Activated CD4-positive, CD25-positive, alpha-beta regulatory T cell (primary cell): ENCODE measurements at places on chromosomes 5 and 9.

DNA sequence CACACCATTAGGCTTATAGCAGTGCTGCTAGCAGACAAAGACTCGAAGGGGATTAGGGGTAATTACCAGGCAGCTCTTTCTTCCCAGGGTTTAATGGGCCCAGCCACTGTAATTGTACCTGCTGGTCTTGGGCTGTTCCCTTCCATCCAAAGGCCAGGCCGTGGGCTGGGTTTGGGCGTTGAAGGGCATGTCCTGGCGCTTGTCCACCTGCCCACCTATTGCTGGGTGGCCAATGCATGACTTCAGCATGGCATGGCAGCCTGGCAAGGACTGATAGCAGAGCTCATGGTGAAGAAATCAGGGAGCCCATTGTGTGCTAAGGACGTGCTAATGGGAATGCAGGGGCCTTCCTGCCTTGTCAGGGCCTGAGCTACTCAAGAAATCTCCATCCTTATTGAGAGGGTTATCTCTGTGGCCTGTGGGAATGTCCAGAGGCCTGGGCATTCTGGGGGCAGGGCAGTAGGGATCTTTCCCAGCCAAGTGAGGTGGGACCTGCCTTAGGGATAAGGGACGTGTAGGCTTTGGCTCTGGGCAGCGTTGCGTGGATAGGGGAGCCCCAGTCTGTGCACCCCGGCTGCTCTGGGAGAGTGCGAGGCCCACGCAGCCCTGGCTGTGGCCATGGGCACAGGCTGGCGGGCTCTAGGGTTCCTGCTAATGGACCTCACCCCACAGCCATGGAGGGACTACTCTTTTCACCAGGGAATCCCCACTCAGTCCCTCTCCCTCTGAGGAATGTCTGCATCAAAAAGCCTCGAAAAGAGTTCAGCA, 116.1 kb upstream of the PITX1 start:
- no peak for DNase-seq

GRCh38 chr5:22706901-22707300, 146.2 kb downstream of the CDH12 start:
- no peak for DNase-seq

DNA sequence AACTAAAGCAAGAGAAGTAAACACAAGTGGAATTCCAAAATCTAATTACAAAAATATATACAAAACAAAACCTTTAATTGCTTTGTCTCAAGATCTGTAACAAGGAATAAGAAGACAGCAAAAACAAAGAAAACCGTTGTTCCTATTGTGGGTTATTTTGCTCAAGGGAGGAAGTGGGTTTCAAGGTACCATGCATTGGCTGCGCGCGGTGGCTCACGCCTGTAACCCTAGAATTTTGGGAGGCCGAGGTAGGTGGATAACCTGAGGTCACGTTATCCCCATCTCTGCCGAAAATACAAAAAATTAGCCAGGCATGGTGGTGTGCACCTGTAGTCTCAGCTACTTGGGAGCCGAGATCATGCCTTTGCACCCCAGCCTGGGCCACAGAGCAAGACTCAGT, 12.1 kb upstream of the IQGAP2 start:
- no peak for DNase-seq

- DNase-seq = no peak
Measured at GRCh38 chr9:12879961-12880360, 105.1 kb downstream of the LURAP1L start.

DNA sequence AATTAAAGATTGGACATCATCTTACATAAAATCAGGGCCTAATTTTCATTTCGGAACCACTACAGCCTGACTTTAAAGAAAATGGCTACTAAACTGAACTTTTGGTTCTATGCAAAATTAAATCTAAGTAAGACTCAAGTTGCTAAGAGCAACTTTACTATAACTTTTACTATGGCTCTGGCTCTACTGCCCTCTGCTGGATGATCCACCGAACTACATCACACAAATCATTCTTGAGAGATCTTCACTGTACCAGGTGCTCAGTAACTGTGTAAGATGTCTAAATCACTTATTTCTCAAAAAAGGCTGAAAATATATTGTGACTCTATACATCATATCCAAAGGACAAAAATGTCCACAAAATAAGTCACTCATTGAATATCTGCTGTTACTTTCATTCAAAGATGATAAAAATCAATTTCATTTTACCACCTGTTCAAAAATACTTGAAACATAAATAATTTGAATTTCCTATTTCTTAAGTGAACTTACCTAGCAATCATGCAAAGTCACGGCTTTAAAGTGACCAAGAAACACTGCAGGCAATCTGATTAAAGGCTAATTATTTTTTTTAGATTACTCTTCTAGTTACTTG, 13.5 kb downstream of the MOCS2 start:
- DNase-seq = peak; percentile 16

DNA sequence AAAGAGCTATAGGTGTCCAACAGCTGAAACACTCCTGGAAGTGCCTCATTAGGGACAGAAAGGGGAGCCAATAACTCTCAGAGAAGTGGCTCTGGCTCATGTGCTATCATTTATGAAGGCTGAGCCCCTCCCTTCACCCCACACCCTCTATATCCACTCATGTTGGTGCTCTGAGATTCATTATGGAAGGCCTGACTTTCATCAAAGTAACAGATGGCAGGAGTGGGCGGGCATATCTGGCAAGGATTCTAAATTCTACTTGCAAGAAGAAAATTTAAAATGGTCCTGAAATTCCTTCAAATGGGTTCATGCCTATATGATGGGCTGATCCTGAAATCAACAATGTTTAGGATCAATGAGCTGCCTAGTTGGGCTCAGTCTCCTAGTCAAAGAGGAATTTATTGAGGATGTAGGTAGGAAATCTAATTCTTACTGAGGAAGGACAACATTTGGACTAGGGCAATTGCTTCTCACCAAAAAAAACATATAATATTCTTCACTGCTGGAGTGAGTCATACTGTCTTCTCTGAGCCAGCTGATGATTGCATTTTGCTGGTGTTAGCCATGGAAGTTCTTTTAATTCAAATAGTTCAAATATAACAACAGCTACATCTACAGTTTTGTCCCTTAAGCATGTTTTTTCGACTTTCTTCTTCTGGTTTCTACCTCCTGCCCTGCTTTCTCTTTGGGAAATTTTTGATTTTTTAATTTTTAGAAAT, 23.5 kb downstream of the NMRK1 start:
- DNase-seq = no peak

DNA sequence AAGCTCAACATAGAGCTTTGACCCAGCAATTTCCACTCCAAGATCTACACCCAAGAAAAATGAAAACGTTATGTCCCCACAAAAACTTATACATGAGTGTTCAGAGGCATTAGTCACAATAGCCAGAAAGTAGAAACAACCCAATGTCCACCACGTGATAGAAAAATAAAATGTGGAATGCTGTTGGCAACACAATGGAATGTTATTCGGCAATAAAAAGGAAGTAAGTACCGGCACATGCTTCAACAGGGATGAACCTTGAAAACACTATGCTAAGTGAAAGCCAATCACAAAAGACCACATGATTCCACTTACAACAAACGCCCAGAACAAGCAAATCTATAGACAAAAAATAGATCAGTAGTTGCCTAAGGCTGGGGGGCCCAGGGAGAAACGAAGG, 6.0 kb downstream of the UBQLN1 start:
- DNase-seq = no peak

DNA sequence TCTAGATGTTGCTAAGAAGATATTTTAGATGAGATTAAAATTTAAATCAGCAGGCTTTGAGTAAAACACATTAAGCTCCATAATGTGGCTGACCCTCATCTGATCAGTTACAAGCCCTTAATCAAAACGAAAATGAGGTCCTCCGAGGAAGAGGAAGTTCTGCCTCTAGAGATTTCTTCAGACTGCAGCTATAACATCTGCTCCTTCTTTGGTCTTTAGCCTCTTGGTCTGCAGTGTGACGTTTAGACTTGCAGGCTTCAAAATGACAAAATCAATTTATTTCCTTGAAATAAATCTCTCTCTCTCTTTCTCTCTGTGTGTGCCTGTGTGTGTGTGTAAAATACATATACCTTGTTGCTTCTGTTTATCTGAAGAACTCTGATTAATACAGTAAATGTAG, 1429.8 kb upstream of the CDH9 start:
- no peak for DNase-seq

- no peak for DNase-seq
Measured at GRCh38 chr9:106969696-106970095, 106.7 kb downstream of the ZNF462 start.

DNA sequence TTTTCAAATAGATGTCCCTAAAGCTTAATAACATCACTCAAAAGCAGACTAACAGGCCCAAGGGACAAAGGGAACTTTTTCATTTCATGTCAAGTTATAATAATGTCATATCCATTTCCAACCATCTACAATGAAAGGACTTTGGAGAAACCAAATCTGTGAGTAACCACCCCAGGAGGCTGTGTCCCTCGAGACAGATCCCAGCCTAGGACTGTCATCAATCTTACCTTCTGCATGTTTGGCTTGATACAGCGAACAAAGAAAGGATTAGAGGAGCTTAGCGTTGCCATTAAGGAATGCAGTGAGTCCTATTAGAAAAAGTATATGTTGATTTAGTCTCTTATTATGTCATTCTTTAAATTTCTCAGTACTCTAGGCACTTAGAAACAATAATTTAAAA, 137.8 kb upstream of the RETREG1 start:
- no peak for DNase-seq

GRCh38 chr5:34584165-34584564, 72.0 kb upstream of the RAI14 start:
- DNase-seq = no peak

DNA sequence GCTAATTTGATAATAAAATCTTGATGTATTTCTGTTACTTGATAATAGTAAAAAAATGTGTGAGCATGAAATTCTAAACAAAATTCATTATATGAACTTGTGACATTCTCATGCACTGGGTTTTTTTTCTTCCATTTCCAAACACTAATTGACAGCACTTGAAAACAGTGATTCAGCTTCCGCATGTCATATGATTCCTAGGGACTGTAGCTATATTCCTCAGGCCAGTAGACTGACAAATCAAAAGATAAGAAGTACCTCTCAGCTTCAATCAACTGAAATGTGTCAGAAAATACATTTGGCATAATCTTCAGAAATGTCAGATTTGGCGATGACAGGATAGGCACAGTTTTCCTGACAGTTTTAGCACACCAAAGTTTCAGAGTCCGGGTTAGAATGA, 52.5 kb downstream of the EFNA5 start:
- no peak for DNase-seq

DNA sequence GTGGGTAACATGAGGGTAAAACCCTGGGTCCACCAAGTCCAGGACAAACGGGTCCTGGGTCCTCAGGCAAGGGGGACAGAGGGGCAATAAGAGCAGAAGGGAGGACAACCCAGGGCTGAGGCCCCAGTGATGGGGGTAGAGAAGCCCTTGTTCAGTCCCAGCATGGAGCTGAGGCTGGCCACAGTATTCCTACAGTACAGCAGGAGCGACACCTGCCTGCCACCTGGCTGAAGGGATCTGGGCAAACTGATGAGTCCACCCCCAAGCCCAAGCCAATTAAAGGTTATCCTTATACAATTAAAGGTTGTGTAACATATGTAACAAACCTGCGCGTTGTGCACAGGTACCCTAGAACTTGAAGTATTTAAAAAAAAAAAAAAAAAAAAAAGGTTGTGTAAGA, 97.7 kb upstream of the LRRTM2 start:
- no peak for DNase-seq

DNA sequence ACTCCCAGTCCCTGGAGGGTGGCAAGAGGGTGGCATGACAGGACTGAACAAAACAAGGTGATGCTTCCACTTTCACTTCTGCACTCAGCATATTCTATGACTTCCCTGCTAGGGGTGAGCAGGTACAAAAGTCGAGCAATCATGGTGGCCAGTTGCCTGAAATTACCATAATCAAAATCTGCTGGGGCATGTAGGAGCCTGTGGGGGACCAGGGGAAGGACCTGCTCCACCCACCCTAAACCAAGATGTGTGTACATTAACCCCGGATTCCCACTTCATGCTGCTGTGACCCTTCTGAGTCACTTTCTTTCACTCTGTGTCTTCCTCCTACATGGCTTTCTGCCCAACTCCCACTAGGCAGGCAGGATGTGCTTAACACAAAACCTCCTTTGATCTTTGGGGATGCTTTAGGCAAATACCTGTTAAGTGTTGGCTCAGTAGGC, 73.3 kb upstream of the PHF24 start:
- DNase-seq = no peak

DNA sequence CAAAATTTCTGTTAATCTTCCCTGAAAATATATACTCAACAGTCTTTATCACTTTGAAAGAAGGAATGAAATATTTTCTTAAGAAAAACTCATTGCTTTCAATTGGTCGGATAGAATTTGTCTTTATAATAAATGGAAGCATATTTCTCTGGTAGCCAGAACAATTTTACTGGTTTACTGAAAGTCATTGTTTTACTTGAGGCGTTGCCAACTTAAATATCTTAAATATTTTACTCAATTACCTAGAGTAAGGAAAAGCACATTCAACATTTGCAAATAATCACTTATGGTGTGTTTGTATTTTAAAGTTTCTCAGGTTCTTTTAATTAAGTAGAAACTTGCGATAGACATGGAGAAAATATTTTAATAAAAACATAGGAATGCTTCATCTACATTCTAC, 1181.7 kb downstream of the EFNA5 start:
- DNase-seq = no peak

DNA sequence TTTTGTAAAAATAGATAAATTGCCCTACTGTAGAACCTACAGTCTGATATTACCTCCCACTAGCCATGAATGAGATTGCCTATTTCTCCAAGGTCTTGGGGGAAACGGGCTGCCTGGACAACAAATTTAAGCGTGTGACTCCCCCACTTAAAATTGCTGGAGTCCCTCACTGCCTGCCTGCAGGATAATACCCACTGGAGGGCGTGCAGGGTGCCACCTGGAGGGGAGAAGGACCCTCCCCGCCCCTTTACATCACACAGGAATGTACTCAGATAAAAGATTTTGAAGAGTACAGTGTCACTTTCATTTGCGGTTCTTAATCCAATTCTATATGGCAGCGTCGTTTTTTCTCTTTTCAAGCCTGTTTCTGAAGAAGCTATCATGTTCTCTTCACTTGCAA, 6.2 kb upstream of the TRIM7 start:
- no peak for DNase-seq

- DNase-seq = no peak
Measured at GRCh38 chr5:146005723-146006122, 69.3 kb downstream of the SH3RF2 start.

DNA sequence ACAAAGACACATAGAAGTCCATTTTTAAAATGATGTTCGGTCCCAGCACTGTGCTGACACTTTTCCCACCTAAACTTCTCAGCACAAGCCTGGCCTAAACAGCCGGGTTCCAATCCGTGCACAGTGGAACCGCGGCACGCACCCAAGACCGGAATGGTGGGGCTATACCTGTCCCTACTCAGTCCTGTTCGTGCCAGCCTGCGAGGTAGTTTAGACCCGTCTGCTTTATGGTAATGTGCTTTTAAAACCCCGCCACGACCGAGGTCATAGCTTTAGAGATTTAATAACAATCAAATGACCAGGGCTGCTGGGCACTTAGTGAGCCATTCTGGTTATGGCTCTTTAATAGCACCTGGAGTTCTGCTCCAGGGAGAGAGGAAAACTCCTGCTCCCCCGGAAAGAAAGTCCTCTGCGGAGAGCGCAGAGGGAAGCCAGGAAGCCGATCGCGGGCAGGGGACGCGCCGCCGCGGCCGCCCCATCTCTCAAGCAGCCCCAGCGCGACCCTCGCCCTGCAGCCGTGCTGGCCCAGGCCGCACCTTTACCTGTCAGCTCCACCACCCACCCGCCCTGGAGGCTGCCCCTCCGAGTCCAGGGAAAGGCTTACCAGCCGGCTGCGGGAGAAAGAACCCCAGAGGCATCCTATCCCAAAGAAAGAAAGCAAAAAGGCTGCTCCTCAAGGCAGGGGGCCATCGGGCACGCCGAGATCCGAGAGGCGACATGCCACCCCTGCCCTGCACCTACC, 511 bp downstream of the ARL15 start:
- no peak for DNase-seq

GRCh38 chr9:137731216-137731946, 112.6 kb downstream of the EHMT1 start:
- no peak for DNase-seq
